ENCODE measurements at places on chromosomes 11 and 22.

DNA sequence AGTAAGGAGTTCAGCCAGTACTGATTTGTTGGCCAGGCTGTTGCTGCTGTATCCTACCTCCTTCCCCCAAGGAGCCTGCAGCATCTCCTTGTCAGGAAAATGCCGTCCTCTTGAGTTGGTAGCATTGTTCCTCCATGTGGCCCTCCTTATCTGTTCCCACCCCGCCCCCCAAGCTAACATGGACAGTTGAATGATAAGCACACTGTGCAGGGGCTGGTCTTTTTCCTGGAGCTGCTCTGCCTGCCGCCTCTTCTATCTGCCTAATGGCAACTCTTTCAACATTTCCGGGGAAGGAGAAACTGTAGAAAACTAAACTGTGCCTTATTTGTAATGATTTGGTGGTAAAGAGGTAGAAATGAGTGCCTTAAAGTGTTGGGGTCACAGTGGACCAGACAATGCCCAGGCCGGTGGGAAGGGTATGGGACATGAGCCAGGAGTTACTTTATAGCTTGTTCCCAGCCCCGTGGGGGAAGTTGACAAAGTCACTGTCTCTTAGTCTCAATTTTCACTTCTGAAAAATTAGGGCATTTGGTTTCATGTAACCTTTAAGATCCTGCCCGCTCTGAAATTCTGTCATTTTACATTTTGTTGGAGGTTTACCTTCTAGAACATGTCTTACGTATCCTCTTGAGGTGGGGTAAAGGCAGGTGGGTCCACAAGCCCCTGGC lies 4.5 kb downstream of the FAM118A start:
- DNase-seq = no peak

- no peak for DNase-seq
These were observed 17.6 kb downstream of the FDX1 start for GRCh38 chr11:110447343-110447742.

DNA sequence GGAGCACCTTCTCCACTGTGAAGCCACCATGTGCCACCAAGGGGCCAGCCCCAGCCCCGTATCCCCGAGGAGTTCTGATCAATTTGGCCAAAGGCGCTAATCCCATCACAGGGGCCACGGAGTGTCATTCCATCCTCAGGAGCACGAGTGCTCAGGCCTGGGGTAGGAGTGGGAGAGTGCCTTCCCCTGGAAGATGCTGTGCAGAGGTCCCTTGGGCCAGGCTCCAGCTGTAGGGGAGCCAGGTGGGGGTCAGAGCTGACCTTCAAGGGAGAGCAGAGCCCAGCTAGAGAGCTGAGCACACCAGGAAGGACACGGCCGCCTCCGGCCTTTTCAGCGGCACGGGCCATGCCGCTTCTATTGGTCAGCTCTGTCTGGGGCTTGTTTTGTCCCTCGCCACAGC lies 1459.9 kb downstream of the BRD1 start:
- no peak for DNase-seq

DNA sequence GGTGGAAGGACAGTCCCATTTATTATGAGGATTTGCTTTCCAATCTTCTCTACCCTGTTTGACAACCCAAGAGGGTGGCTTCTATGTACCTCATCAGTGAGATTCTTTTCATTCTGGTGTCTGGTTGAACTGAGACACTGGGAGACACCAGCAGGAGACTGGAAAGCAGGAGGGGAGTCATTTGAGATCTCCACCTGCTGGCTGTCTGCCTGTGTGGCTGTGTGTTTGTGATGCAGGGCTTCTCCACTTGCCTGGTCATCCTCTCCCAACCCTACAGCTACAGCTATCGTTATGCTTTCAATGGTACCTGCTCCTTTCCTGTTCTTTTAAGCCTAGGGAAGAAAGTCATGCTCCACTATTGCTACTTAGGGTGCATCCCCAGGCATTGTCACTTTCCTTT lies 48.6 kb downstream of the MRGPRX1 start:
- no peak for DNase-seq

DNA sequence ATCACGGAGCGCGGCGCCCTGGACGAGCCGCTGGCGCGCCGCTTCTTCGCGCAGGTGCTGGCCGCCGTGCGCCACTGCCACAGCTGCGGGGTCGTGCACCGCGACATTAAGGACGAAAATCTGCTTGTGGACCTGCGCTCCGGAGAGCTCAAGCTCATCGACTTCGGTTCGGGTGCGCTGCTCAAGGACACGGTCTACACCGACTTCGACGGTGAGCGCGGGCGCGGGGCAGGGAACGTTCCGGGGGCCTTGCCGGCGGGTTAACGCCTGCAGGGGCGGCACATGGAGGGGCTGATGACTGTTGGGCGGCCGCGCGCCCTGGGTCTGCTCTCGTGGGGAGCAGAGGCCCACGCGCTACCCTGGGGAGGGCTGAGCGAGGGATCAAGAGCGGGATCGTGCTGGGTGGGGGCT lies 1.0 kb downstream of the PIM3 start:
- DNase-seq = no peak

DNA sequence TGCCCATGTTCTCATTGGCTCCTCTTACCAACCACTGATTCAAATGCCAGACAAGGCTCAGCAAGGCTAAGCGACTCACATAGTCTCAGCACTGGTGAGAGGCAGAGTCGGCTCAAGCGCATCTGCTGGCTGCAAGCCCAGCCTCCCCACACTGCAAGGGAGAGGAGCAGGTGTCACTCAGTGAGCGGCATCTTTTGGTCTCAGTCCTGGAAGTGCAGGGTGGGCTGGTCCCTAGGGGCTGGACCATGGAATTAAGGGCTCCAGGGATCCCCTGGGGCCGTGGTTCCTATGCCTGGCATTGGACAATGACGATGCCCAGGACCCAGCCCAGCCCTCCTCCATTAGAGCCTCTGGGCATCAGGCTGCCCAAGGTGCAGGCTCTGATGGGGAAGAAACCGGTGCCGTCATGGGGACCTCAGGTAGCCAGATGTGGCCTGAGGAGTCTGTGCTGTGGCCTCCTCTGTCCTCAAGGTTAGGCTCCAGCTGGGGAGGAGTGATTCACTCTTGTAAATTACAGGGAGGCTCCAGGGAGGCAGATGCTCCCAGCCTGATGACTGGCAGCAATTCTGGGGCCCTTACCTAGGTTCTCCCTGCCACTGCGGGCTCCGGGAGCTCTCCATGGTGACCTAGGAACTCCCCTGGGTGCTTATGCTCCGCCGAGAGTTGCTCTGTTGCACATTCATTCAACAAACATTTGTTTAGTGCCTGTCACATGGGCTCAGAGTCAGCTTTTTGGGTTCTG lies 28.0 kb downstream of the FADS2 start:
- no peak for DNase-seq

GRCh38 chr22:35993048-35993714 lies 35.4 kb downstream of the RBFOX2 start:
- DNase-seq = no peak
